Mammary microvascular endothelial cell (primary cell): ENCODE measurements at places on chromosomes 16 and 17. TPM values are rescaled to one million over a fixed set of nuclear protein-coding genes. Genes with fewer than 3 reads are reported as not detected.

The C16orf96 gene
- total RNA-seq = 0.05 TPM in 1 of 2 replicates, not detected in the other

The MYOCD gene
- not detected in 2 replicates for total RNA-seq

The GAST gene
- not detected in 2 replicates for total RNA-seq

The OVCA2 gene
- 92.9 and 98.2 TPM in 2 replicates for total RNA-seq

The SEPHS2 gene
- total RNA-seq = 28.8 and 31.7 TPM in 2 replicates

The HLF gene
- 0.25 TPM in 1 of 2 replicates, not detected in the other for total RNA-seq

The OTOP2 gene
- total RNA-seq = not detected in 2 replicates
